ENCODE measurements at places on chromosomes 12 and 14. TPM values are rescaled to one million over a fixed set of nuclear protein-coding genes. Genes with fewer than 3 reads are reported as not detected.

- no peak for DNase-seq
Observed at GRCh38 chr14:63454436-63454835, 88.7 kb downstream of the PPP2R5E start.

GRCh38 chr14:36518586-36519430, 1.2 kb downstream of the NKX2-1 start:
- no peak for DNase-seq

- no peak for DNase-seq
Observed at GRCh38 chr12:42129595-42130204, 15.0 kb downstream of the GXYLT1 start.

- no peak for DNase-seq
Observed at GRCh38 chr14:95495538-95496025, 20.9 kb downstream of the SYNE3 start.

GRCh38 chr12:3944620-3945019, 71.4 kb upstream of the PARP11 start:
- DNase-seq = no peak

DNA sequence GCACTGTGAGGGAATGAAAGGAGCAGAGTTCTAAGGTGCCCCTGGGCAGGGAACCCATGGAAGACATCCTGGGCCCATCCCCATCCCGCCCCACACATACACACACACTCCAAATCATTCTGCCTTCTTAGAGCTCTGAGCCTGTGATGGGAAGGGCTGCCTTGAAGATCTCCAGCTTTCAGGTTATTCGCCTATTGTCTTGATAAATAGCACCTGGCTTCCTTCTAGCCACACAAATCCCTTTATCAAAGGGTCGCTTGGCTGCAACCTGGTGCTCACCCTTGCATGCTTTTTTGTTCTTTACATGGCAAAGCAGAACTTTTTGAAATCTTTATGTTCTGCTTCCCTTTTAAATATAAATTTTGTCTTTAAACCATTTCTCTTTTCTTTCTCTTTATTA, 112.2 kb upstream of the TMTC1 start:
- DNase-seq = no peak

DNA sequence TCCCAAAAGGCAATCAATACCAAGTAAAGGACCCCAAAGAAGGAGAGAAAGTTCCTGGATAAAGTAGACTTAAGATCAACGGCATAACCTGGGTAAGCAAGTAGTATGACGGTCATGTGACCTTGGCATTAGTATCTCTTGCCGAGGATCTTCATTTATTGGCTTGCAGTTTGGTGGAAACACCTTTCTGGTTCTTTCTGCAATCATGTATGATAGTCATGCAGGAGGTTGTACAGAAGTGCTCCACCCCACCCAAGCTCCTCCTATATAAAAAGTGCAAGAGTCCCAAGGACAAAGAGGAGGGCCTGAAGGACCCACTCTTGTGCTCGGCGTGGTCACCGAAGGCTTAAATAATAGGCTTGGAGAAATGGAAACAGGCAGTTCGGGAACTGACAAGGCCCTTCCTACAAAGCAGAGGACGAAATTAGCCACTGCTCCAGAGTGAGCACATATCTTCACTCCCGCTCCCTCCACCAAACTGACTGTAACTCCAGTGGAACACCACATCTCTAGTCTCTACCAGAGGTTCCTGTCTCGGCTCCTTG, 750 bp downstream of the CS start:
- DNase-seq = no peak

GRCh38 chr12:25725931-25726330, 172.8 kb upstream of the LMNTD1 start:
- DNase-seq = no peak

Gene TSPAN11
- total RNA-seq = 1.4 TPM

Gene EEA1
- total RNA-seq = 58.7 TPM

Gene NXPH4
- 1.4 TPM for total RNA-seq

Gene SPX
- 0.45 TPM for total RNA-seq

Gene INHBC
- not detected for total RNA-seq

All from mesenteric fat pad (tissue), 1 donor.